ENCODE measurements at places on chromosomes 3 and 15.
A peak's percentile ranks its signal among the peaks of the same experiment; 100 is the strongest.

GRCh38 chr15:96264351-96264798 lies 66.1 kb upstream of the NR2F2 start:
- DNase-seq: no peak

DNA sequence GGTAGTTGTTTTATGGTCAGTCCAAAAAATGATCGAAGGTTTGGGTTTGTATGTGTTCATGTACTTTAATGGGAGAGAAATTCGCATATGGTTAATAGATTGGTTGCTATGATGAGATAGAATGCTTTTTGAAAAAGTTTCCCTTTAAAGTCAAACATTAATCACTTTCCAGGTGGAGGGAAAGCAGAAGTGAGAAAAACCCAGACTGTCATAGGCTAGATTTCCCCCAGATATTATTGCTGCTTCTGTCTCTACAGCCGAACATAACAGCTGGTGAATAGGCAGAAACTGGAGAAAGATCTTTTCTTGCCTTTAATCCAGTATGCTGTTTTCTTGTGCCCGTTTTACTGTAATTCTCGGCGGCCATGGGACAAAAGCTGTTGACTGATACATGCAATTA lies 287.6 kb downstream of the SOX2 start:
- no peak for DNase-seq

- peak; percentile 20 for DNase-seq
Measured at GRCh38 chr15:88702983-88703382, 64.2 kb downstream of the ISG20 start.

DNA sequence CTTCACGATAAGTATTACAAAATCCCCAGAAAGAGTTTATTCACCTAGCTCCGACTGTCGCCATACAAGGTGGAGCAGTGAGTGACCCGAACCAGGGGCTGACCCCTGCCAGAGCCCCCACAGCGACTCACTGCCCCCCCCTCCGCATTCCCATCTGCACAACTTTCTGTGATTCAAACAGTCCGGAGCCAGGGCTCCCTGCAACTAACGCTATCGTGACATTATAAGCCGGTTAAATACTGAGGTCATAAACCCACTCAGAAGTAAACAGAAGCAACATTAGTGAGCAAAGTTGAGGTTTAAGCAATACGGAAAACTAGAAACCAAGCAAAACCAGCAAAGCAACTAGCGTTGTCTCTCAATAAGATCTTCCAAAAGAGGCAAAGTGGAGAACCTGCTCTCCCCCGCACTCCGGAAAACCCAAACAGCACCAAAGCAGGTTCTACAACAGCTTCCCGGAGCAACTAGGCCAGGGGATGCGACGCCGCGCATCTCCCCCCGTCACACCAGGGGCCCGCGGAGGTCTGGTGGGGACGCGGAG lies 642 bp downstream of the SCAP start:
- peak; percentile 36 for DNase-seq

GRCh38 chr15:22895465-22896190 lies 57.2 kb downstream of the NIPA2 start:
- no peak for DNase-seq

DNA sequence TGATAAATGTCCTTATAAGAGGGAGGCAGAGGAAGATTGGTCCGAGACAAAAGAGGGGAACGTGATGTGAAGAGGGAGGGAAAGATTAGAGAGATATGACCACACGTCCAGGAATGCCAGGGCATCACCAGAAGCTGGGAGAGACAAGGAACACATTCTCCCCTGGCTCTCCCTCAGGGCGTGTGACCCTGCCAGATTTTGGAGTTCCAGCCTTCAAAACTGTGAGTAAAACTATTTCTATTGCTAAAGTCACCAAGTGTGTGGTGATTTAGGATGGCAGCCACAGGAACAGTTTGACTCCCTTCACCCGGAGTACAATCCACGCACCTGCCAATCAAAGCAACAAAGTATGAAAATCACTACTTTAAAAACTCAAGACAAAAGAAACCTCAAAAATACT lies 32.1 kb upstream of the TJP1 start:
- DNase-seq: no peak

DNA sequence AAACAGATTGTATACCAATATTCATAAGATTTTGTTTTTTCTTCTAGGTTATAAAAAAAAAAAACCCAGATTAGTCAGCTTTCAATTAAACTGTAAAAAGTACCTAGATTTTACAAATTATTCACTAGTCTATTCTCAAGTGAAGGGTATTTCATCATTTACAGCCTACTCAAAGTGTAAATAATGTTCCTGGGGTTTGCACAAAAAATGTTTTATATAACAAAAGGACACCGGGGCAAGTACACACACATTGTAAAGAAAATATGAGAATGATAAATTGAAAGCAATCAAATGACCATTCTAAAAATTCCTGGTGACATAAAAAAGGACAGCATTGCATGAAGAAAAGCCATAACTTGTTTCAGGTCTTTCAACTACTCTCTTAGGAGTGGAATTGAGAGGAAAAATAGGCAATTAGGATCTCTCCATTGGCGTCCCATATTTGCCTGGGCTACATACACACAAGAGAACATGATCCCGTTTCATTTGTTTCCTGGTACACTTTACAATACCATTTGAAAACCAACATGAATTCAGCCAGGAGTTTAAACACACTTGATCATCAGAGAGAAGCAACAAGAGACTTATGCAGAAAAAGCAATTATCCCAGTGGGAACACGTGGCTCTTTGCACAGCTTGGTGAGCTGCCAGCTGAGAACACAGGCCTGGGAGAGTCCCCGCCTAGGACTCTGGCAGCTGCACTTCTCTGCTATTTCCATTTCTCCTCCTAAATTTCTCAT lies 1039.2 kb downstream of the ROBO1 start:
- peak; percentile 43 for DNase-seq

- no peak for DNase-seq
Measured at GRCh38 chr15:90519688-90520087, 10.0 kb upstream of the CRTC3 start.

DNA sequence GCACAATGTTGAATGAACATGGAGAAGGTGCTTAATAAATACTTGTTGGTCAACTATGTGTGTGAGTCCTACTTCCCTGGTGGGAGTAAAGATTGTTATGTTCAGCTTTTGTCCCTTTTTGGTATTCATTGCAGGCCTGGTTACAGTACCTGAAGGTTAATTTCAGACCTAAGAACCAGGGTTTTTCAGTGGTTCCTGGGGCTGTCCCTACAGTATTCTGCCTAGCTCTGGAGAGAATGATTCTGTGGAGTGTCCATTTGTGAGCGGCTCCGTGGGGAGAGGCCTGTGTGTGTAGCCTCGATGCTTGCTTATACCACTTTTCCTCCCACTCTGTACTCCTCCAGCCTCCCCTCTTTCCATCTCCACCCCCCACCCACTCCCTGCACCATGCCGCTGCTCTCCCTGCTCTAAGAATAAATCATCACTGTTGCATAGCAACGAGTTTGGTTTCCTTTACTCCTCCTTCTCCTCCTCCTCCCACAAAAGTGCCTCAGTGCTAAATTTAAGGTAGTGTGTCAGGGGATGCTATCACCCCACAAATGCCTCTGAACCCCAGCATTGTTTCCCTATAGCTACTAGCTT lies 150.6 kb upstream of the ROPN1 start:
- DNase-seq: no peak

DNA sequence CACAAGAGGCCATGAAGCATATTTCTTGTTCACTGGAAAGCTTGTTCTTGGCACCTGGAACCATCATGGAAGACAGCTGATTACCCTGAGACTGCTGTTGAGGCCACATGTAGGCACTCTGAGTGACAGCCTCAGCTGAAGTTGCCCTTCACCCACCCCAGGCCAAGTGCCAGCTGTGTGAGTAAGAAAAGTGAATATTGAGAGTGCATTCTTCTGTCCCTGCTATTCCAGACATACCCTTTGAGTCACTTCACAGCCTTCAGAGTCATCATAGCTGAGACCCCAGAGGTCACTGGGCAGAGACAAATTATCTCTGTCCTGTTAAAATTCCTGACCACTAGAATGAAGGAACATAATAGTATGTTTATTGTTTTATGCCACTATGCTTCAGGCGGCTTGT lies 79.6 kb downstream of the NFKBIZ start:
- peak; percentile 33 for DNase-seq

- DNase-seq: peak; percentile 34
Measured at GRCh38 chr15:59993950-59994401, 10.1 kb upstream of the FOXB1 start.

GRCh38 chr3:55668359-55668758 lies 181.3 kb upstream of the WNT5A start:
- DNase-seq: no peak

GRCh38 chr3:168186293-168186983 lies 90.7 kb upstream of the GOLIM4 start:
- DNase-seq: no peak

- no peak for DNase-seq
Measured at GRCh38 chr3:89052386-89052785, 55.0 kb upstream of the EPHA3 start.

GRCh38 chr15:69540622-69541021 lies 88.0 kb downstream of the RPLP1 start:
- no peak for DNase-seq

DNA sequence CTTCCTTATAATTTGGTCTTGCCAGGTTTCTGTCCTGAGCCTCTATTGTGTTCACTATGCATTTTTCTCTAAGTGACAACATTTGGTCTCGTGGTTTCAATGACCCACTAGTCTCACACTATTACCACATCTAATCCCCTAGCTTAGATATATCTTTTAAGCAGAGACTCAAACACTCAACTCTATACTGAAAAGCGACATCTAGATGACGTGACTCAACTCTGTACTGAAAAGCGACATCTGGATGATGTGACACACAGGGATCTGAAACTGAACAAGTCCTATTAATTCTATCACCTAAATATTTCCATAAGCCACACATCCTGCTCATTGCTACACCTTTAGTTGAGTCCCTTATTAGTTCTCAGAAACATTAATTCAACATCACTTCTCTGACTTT lies 141.7 kb upstream of the MBNL1 start:
- no peak for DNase-seq

- no peak for DNase-seq
Measured at GRCh38 chr15:43900996-43901395, 74.2 kb downstream of the WDR76 start.

DNA sequence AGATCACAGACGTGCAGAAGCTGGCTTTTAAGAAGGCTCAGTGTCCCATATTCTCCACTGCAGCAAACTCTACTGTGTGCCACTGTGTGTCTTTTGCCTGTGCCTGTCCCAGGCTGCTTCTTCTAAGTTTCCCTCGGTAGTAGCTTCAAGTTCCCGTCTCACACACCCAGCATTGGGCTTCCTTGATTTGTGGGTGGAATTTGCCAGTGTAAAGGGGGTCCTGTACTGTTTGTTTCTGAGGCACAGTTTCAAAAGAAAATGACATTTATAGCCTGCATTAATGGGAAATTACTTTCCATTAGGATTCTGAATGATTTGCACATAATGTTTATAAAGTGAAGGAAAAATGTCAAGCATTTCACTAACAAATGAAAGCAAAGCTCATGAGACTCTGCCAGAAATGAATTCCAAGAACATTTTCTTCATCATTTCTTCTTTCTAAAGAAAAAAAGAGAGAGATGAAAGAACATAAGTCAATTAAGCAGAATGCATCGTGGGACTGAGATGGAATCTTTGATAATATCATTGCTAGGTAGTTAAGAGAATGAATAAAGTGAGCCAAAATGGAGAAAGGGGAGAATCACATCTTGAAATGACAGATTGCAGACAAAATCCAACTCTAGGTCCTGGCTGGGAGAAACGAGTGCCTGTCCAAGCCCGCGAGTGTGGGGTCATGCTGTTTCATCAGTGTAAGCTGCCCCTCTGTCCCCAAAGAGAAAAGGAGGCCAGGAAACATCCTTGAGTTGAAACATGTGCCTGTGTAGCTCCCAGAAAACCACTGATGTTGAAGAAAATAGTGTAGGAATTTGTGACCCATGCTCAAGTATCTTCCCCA lies 48.6 kb upstream of the ADAMTSL3 start:
- DNase-seq: no peak

- DNase-seq: no peak
Measured at GRCh38 chr15:46622851-46623250, 988.0 kb downstream of the SQOR start.

DNA sequence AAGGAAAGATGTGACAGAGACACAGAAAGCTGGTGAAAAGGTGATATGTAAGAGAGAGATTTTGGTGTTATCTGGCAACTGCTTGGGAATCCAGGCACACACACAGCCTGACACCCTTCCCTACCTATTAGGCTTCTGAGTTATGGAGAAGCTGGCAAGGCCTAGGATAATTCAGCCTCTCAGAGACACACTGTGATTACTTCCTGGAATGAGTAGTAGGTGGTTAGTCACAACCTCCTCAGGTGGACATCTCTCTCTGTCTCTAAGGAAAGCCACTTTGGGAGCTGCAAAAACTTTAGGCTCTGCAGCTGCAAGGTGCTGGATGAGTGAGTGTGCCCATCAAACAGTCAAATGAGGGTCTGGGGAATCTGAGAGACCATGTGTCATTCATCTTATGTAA lies 201.9 kb downstream of the PDCD6IP start:
- DNase-seq: no peak

- no peak for DNase-seq
Measured at GRCh38 chr3:19825193-19825592, 108.8 kb downstream of the EFHB start.

DNA sequence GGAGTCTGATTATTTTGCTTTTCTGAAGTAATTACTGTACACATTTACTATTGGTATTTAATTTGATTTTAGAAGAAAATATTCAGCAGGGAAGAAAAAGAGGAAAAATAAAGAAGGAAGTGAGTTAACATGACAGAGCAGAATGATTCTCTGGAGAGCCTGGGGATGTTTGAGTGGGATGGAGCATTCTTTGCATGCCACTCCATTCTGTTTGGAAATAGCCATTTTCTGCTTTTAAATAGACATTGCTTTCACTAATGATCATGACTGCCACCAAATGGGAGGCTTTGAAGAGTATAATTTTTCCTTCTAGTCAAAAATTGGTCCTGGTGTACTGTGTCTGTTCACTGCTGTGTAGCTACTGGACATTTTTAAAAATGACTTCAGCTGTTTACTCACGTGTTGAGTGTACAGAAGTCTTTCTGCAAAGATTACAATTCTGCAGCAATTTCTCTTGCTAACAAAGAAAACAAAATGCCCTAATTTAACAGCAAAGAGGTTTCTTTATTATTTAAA lies 196.1 kb downstream of the RYR3 start:
- DNase-seq: no peak

GRCh38 chr3:193554811-193555210 lies at the start of gene ATP13A4:
TSS of gene ATP13A4 (minus strand) at chr3:193554895. CDS start at chr3:193554799, 96 bp downstream.
- no peak for DNase-seq

- DNase-seq: no peak
Measured at GRCh38 chr3:133300102-133300501, 99.8 kb upstream of the BFSP2 start.

GRCh38 chr15:31295658-31296057 lies 31.0 kb upstream of the KLF13 start:
- DNase-seq: no peak

DNA sequence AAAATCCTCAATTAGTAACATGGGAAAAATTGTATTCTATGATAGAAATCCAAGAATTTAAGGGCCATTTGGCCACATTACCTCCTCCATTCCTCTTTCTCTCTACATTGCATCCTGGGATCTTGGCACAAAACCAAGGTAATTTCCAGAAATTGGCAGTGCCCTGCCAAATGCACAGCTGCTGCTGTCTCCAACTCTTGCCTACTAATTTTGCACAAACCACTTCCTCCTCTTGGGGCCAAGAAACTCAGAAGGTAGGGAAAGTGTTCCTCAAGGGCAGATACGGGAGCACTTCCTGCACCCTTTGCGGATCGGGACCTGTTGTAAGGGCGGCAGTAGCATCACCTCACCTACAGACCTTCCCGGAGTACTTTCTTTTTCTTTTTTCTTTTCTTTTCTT lies 57.8 kb downstream of the MAP3K13 start:
- DNase-seq: no peak

GRCh38 chr15:101479851-101480612 lies 9.5 kb downstream of the PCSK6 start:
- no peak for DNase-seq

Measured in cardiac muscle cell (in vitro differentiated cells and primary cell).